ENCODE measurements at places on chromosomes 11 and 22. TPM values are rescaled to one million over a fixed set of nuclear protein-coding genes. Genes with fewer than 3 reads are reported as not detected.

Gene CLMP
- total RNA-seq: 195 TPM

Gene MUC5B
- not detected for total RNA-seq

Gene KREMEN1
- total RNA-seq: 4.4 TPM

GRCh38 chr11:727859-728748 lies 19.2 kb upstream of the TALDO1 start:
- DNase-seq: peak; percentile 98

DNA sequence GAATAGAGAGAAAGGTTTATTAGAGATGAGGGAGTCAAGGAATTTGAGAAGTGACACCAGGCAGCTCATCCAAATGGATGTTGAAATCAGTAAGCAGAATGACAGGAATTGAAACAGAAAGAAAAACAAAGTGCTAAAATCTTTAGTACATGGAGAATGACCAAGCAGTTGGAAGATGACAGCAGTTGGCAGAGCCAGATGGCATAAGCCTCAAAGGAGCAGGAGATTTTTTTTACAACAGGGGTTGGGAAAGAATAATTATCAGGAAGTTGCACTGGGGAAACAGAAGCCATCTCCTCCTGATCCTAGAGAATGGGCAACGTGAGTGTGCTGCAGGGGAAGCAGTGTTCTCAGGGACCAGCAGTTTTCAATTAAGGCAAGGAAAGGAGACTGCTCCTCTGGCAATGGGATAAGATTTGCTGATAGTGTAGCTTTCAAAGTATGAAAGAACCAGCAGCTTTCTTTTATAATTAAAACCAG lies 28.9 kb downstream of the RAB39A start:
- DNase-seq: peak; percentile 37

DNA sequence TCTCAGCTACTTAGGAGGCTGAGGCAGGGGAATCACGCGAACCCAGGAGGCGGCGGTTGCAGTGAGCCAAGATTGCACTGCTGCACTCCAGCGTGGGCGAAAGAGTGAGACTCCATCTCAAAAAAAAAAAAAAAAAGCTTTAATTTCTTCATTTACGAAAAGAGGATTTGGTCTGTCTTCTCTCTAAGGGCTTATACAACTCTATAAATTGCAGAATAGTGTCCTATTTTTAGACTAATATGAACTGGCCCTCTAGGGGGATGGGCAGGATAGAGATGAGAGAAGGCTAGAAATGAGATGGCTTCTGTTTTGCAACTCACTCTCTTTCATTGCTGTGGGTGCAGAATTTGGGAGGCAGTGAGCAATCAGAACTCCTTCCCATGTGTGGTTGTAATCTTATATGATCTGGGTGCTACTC lies 11.3 kb downstream of the MAML2 start:
- peak; percentile 40 for DNase-seq

DNA sequence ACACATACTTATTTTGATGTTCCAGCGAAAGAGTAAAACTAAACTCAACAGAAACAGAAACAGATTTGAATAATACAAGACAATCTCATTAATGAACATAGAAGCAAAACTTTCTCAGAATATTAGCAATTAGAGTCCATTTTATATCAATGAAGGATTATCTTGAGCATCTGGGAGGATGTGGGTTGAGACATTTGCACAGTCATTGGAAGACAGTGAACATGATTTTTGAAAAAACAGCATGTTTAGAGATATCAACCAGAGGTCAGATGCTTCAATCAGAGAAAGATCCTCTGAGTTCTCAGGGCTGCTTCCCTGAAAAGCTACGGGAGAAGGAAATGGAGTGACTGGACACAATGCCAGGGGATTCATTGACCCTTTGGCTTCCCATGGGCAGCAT lies 35.9 kb upstream of the VPREB1 start:
- DNase-seq: no peak
